ENCODE measurements at places on chromosomes 1 and 21.
A peak's percentile ranks its signal among the peaks of the same experiment; 100 is the strongest.

- DNase-seq, result no peak
Measured at GRCh38 chr1:99374109-99374508, 109.8 kb downstream of the PLPPR4 start.

DNA sequence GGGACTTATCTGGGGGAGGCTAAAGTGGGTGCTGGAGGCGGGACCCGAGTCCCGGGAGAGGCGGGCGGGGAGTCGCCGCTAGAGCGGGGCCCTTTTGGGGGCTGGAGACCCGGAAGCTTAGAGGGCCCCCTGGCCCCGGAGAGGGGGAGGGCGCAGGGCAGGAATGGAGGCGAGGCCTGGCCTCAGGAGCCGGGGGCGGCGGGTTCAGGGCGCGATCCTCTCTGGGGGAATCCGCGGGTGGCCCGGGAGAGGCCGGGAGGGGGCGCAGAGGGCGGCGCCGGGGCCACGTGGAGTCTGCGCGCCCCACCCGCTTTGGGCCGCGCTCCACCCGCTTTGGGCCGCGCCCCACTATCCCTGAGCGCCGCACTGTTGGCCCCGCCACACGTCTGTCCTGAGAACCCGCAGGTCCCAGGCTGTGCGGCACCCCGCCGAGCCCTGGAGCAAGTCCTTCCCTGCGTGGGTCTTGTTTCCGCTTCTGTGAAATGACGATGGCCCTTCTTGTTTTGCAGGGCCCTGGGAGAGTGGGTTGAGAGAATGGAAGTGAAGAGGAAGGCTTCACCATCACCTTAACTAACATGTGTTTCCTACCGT is 84.4 kb downstream of the NKAIN1 start:
- DNase-seq, result peak; percentile 80

DNA sequence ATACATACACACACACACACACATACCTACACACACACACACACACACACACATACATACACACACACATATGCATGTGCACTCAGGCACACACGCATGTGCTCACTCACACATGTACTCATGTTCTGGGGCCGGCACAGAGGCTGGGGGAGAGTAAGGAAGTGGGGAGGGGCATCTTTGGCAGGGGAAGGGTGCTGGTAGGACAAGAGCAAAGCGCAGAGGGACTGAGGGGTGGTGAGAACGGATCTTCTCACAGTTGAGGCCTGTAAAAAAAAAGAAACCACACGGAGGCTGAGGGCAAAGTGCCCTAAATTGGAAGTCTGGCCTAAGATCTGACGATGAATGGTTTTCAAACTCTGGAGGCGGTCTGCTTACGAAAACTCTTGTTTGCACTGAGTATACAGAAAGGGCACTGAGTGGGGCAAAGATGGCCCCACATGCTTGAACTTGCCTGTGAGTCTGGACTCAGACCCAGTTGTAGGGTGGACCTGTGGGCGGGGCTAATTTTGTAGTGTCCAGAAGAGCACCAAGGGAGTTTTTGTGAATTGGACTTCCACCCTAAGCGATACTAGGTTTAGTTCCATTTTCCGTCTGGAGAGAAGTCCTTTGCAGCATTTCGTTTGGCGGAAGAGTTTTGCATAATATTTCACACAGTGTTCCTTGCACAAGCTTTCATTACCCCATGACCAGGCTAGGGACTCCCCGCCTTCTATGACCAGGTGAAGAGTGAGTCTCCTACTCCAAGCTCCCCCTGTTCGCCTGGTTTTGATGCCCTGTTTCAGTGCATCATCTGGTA is 79.3 kb upstream of the LYST start:
- DNase-seq, result no peak

DNA sequence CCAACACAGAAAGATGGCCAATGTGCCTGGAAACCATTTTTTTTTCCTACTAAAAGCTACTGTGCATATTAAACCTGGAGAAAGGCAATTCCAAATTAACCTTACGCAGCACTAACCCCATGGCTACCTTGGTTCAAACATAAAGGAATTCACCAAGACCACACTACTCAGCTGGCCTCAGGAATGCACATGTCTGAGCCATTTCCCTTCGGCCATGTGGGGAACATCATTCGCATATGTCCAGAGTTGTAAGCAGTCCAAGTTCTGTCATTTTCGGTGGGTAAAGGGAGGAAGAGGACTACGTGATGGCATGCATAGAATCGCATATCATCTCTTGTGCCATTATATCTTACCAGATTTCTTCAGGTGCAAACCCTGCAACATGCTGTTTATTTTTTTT is 175.4 kb downstream of the NTMT2 start:
- no peak for DNase-seq

DNA sequence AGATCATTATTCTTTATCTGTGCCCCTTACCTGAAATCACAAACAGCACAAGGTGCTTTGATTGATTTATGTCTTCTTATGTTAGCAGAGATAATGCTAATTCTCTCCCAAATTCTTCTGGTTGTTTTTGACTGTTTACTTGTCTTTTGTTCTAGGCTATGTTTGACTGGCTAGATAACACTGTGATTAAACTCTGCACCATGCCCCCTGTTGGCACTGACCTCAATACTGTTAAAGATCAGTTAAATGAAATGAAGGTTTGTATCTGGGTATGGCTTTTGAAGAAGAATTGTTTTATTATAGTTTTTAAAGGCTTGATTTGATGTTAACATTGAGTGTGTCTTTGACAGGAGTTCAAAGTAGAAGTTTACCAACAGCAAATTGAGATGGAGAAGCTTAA is 49.6 kb upstream of the BMP8A start:
- DNase-seq, result no peak

DNA sequence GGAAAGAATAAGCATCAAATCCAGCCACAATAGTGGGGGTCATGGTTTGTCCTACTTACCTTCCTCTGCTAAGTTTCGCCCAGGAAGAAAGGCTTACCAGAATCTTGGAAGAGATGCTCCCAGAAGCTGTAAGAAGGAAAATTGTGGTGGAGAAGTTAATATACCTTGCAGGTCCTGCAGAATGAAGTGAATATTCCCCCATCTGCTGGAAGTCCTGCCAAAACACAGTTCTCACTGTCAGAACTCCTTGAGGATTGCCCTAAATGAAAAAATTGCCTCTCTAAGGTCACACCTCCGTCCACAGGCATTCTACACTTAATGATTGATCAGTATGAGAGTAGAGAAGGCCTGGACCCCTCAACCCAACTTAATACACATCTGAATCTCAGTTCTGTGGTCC is 78.4 kb upstream of the RGS21 start:
- no peak for DNase-seq

- no peak for DNase-seq
Measured at GRCh38 chr1:222167111-222167510, 380.8 kb downstream of the HHIPL2 start.

DNA sequence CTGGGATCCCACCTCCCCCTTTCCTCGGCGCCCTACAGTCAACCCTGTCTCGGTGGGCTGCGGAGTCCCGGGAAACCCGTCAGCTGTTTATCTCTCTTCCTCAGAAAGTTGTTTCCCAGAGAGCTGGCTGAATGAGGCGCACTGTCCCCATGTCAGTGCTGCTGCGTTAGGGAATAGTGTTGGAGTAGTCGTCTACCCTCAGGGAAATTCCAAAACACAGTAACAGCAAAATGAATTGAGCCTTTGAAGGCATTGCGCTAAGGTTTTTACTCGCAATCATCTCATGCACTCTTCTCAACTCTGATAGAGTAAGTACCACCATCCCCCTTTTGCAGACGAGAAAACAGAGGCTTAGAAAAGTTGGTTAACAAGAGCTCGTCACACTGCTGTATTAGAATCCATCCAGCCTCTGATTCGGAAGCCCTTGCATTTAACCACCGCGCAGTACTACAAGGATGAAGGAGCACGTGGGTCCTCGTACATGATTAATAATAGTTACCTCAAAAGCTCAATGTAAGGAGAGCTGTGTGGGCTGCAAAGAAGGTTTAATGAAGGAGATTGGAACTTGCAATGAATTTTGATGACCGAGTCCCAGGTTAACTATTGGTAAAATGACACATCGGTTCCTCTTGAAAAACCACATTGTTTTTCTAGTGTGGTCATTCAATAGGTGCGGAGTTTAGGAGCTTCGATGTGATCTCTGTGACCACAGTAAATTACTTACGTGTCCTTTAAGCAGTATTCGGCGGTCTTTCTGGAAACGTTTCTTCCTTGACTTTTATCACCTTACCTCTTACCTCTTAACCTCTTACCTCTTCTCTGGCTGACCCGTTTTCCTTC is 788 bp upstream of the EDEM3 start:
- no peak for DNase-seq

DNA sequence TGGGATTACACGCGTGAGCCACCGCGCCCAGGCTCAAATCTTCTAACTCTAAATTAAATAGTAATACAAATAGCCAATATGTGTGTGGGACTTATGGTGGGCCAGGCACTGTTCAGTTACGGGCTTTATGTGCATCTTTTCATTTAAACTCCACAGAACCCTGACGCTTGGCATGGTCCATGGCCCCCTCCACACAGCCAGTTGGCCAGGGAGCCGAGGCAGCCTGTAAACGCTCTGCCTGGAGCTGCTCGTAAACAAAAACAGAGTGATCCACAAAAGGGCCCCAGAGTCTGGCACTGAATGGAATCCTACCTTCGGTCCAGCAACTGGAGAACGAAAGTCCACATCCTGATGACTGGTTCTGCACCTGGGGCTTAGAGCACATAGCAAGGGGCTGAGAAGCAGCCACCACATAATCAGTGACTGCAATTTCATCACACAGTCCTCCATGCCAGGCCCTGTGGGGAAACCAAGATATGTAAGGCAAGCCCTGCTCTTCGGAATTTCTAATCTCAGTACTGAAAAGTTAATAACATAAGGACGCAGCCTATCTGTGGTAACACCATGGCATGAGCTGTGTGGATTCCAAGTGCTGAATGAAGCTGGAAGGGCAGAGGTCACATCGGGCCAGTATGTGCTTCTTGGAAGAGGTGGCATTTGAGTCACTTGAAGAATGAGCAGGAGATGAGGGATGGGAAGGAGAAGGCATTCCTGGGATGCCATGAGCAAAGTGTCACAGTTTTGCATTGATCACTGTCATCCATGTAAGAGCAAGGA is 13.5 kb upstream of the ADAMTSL4 start:
- no peak for DNase-seq

DNA sequence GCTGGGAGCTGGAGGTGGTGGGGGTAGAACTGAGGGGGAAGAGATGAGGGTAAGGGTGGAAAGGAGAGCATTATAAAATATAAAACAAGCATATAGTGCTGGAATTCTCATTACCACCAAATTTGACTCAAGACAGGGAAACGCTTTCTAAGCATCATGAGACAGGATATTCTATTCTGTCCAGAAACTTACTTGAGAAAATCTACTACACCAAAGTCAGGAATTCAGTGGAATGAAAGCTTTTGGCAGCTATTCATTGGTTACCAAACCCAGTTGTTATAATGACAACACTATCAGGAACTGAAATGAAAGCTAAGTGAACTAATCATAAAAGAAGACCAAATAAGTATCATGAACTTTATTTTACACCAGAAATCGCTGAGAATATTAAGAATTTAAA is 14.5 kb downstream of the AIDA start:
- no peak for DNase-seq

DNA sequence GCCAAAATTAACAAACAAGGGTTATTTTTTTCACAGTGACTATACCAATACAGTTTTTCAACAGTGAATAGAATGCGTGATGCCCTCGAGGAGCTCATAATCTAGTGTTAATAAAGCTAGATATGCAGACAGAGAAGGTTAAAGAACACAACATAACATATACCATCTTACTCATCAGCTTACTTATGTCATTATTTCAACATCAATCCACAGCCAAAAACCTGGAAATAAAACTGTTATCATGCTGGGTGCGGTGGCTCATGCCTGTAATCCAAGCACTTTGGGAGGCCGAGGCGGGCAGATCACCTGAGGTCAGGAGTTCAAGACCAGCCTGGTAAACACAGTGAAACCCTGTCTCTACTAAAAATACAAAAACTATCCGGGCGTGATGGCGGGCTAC is 6.1 kb downstream of the STX6 start:
- no peak for DNase-seq

GRCh38 chr1:91120421-91120820 is 98.6 kb upstream of the ZNF644 start:
- DNase-seq, result no peak

DNA sequence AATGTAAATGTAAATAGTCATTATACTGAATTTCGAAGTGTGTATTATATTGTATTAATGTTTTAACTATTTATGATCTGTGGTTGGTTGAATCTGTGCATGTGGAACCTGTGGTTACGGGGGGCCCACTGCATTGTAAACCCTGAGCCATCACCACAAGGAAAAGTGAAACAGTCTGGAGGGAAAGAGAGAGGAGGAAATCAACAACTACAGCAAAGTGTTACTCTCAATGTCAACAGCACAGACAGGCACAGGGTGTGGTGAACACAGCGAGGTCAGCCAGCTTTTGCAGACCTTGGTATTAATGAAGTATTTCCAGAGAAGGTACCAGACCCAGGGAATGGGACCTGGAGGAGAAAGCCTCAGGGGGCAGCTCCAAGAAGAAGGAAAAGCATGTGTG is 37.1 kb upstream of the BACE2 start:
- no peak for DNase-seq

DNA sequence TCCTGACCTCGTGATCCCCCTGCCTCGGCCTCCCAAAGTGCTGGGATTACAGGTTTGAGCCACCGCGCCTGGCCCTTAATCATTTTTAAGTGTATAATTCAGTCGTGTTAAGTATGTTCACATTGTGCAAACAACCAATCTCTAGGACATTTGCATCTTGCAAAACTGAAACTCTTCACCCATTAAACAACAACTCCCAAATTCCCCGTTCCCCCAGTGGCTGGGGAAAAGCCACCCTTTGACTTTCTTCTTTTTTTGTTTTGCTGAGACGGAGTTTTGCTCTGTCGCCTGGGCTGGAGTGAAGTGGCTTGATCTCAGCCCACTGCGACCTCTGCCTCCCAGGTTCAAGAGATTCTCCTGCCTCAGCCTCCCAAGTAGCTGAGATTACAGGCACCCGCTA is 6.5 kb upstream of the THEMIS2 start:
- no peak for DNase-seq

DNA sequence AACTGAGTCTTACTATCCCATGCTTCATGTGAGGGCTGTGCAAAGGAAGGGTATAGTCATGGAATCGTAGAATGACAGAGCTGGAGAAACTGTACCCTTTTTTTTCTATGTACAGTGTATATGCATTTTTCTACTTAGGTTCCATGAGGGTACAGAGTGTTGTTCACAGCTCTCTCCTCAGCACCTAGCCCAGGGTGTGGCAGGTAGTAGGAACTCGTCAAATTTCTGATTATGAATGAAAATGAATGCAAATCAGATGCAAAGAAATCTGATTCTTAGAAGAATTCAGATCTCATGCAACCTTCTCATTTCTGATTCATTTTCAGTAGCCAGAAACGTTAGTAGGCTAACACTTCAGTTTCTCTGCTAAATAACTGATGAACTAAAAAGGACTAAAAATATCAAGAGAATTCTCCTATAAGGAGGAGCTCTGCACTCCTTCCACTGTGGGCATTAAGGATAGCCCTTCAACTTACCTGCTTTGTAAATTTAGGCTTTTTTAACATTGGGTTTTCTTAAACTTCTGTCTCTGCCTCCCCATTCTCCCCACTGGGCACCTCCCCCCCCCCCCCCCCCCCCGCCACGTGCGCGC is 18.0 kb upstream of the HHAT start:
- DNase-seq, result no peak

Measured in right forelimb (tissue), 1 donor.